ENCODE measurements at places on chromosomes 2 and 18.
A peak's percentile ranks its signal among the peaks of the same experiment; 100 is the strongest.

DNA sequence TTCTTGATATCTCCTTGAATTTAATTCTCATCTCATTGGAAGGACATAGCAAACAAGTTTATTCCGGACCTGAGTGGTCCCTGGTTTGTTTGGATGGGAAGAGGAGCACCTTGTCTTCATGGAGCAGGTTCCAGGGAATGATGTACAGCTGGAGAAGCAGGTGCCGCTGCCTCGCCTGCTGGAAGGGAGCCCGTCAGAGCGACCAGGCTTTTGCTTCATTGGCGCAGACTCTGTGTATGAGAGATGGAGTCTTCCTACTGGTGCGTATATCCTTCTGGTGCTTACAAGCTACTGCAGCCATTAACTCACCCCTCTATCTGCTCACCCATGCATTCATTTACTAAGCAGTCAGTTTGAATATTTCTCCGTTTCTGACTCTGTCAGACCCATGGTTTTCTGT, 11.6 kb upstream of the ALLC start:
- no peak for DNase-seq

DNA sequence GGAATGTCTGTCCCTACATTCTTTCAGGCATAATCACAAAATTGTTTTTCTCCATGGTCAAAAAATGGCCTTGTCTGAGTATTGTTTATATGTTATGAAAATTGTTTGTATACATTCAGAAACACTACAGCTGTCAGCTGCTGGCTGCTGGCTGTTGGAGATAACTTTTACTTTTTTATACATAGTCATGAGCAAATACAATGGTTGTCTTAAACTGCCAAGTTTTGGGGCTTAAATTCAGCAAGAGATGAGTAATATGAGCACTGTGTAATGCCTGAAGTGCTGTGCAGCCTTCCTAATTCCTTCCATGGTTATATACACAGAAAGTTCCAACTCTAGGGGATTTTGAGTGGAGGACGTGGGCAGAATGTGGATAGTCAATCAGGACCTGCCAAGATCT, 168.9 kb upstream of the RMP24 start:
- no peak for DNase-seq

GRCh38 chr2:149167001-149167780, 128.7 kb downstream of the LYPD6B start:
- no peak for DNase-seq

GRCh38 chr2:143254110-143254509, 124.9 kb downstream of the ARHGAP15 start:
- DNase-seq, result no peak

- DNase-seq, result no peak
These were observed 110.7 kb downstream of the SLC8A1 start for GRCh38 chr2:40341198-40341597.

GRCh38 chr2:46229134-46230063, 67.8 kb upstream of the EPAS1 start:
- peak; percentile 76 for DNase-seq

DNA sequence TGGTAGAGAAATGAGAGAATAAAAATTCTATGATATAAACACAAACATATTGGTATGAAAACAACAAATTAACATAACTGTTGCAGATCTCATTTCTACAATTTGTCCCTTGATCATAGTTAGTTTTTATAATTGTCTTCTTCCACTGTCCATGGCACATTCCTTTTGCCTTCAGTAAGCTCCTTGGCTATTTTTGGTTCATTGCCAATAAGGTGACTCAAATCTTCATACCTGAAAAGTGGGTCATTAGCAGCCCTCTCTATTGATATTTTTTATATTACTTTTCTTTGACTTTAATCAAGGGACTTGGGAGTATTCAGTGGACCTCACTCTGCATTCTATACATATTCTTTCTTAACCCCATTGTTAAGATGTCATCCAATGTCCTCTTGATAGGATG, 552.9 kb downstream of the TDRD15 start:
- peak; percentile 27 for DNase-seq

DNA sequence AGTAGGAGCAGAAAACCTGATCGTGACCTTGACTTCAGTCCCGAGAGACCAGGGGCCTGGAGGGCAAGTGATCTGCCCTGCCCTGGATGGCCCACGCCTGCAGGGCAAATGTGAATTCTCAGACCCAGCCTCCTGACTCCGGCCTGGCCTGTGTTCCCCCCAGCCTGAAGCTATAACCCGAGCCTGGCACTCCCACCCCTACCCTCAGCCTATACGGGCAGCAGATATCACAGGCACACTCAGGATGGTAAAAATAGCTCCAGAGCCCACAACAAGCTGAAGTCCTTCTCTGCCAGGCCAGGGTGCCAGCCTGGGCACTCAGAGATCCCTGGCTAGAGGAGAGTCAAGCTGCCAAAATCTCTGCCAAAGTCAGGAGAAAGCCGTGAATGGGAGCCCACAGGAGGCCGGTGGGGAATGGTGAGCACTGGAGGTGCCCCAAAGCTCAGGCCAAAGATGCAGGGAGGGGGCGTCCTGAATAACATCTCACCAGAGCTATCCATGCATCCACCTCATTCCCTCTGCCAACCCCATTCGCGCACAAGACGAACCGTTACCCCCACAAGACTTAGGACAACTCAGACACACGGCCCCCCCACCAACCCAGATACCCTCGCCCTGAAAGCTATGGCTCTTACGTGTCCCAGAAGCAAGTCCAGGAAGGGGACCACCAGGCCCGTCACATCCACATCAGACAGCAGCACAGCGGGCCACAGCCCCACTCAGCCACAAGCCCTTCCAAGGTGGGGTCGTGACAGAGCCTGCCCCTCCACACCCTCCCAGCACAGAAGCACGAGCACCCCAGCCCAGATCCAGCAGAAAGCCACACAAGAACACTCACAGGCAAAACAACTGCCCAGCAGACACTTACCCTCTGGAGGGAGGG, 144.9 kb downstream of the TNS1 start:
- no peak for DNase-seq

DNA sequence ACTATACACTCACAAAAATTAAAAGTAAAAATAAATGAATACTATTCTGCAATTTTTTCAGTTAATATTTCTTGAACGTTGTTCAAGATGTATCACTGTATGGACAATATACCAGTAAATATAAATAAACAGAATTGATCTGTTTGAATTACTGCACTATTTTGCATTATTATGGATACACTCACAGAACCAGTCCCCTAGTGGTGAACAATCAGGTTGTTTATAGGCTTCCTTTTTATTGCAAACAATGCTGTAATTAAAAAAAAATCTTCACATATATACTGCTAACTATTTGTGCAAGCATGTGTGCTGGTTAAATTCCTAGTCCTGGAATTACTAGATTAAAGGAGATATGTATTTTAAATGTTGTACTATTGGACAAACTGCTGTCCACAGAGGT, 306.0 kb downstream of the FBXO15 start:
- DNase-seq, result no peak

DNA sequence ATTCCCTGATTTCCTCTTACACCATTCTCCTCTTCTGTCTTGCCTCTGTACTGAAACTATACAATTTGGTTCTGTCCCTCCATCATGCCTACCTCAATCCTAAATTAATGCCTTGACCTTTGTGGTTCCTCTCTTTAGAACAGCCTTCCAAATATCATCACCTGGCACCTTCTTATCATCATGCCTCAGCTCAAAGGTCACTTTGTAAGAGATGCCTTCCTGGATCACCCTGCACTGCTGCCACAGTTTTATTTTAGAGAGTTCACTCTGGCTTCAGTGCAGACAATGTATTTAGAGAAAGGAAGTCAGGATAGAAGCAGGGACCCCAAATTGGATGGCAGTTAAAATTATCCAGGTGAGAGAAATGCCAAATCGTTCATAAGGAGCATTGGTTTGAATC, 64.5 kb downstream of the LRRTM4 start:
- DNase-seq, result no peak

DNA sequence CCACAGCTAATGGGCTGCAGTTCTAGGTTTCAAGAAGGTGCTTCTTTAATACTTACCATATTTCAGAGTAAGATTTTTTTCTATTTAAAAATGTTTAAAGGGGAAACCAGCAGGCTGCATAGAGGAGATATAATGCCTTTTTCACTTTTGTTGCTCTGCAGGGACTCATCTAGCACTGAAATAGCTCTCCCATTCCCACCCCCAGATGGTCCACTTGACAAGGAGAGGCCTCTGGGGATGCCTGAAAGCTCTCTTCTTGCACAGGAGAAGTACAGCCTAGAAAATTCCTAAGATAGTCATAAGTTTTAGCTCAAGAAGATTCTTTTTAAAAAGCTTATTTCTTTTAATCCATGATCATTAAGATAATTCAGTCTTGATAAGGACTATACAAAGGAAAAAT, 126.4 kb downstream of the CDH2 start:
- DNase-seq, result no peak

DNA sequence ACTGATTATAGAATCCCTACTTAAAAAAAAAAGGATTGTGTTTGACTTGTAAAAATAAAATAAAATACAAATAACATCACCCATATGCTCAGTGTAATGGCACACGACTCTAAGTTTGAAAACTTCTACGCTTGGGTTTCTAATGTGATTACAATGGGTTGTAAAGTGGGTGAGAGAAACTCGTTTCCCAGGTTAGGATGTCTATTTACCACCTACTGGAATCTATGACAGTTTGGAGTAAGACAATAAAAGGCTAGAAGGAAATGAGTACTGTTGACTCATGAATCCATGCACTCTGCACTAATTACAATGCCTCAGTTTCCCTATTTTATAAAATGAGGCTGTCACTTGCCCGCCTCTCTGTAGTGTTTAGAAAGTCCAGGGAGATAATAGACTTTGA, 204.2 kb upstream of the FBXO11 start:
- DNase-seq, result no peak

GRCh38 chr18:68772268-68772667, 25.6 kb upstream of the CCDC102B start:
- DNase-seq, result no peak

GRCh38 chr2:217887841-217888701, 114.7 kb downstream of the TNS1 start:
- DNase-seq, result no peak

- DNase-seq, result no peak
These were observed 69.1 kb downstream of the ACKR3 start for GRCh38 chr2:236638707-236639106.

- no peak for DNase-seq
These were observed 43.8 kb downstream of the SH2D6 start for GRCh38 chr2:85462322-85462721.

DNA sequence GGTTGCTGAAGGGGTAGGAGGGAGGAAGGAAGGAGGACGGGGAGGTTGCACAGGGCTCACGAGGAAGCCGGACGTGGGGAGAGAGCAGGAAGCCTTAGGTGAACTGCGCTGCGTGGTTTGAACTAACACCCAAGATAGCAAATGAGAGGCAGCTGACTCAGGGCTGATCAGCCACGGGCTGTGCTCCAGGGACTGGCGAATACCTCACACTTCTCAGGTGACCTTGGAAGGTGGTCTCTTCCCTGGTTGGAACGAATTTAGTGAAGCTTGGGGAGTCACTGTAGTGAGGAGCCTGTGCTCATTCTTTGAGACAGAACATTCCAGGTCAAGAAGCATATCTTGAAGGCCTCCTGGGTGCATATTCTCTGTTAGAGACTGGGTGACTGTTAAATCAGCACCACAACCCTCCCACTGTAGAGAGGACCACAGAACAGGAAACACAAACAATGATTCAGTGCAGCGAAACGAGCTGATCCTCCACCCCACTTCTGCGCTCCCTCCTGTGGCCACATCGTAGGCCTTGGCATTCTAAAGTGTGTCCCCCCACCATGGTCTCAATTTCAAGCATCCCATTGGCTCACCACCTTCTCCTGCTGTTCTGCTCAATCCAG, 33.8 kb downstream of the TOGARAM2 start:
- peak; percentile 59 for DNase-seq

- DNase-seq, result no peak
These were observed 2.5 kb downstream of the CD28 start for GRCh38 chr2:203708846-203709396.

DNA sequence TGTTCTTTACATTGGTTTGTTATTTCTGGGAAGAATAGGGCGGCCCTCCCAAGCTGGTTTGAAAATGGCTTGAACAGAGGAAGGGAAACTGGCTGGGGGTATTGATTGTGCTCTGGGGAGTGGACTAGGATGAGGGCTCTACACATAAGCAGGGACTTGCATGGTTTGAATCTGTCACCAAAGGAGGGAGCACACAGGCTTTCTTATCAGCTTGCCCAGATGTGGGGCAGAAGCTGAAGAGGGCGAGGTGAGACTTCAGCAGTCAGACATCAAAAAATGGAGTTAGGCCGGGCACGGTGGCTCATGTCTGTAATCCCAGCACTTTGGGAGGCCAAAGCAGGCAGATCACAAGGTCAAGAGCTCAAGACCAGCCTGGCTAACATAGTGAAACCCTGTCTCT, 7.2 kb upstream of the RAB12 start:
- DNase-seq, result no peak

Measured in non-pigmented ciliary epithelial cell (primary cell).